AG20443 (cell line): ENCODE measurements at places on chromosomes 3 and 15.
A peak's percentile ranks its signal among the peaks of the same experiment; 100 is the strongest.

- DNase-seq: peak; percentile 64
Observed at GRCh38 chr3:128297401-128298138, 144.3 kb downstream of the EEFSEC start.

GRCh38 chr3:79418855-79419621 lies 348.8 kb downstream of the ROBO1 start:
- no peak for DNase-seq

GRCh38 chr3:145939431-145939830 lies 221.6 kb downstream of the PLOD2 start:
- DNase-seq: no peak

GRCh38 chr3:165225604-165226003 lies 29.4 kb upstream of the SLITRK3 start:
- no peak for DNase-seq

- DNase-seq: peak; percentile 21
Observed at GRCh38 chr3:69088063-69088462, 3.3 kb downstream of the ARL6IP5 start.

- peak; percentile 45 for DNase-seq
Observed at GRCh38 chr15:50358845-50359244, 3.8 kb upstream of the GABPB1 start.

GRCh38 chr3:170233530-170233929 lies 11.3 kb downstream of the PRKCI start:
- DNase-seq: peak; percentile 49

DNA sequence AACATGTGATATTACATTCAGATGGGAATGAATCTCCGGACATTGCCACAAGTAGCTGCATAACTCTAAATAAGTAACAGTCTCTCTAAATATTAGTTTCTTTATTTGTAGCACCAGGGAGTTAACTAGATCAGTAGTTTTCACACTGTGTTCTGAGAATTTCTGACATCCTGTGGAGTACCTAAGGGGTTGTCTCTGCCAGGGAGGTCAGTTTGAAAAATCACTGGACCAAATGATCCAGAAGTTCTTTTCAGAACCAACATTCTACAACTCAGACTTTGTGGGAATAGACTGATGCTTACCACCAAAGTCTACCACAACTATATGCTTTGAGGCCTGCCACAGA lies 9.0 kb upstream of the ILDR1 start:
- no peak for DNase-seq

GRCh38 chr15:22890296-22890695 lies 51.8 kb downstream of the NIPA2 start:
- DNase-seq: no peak

- DNase-seq: no peak
Observed at GRCh38 chr3:135452881-135453280, 512.6 kb upstream of the PPP2R3A start.

DNA sequence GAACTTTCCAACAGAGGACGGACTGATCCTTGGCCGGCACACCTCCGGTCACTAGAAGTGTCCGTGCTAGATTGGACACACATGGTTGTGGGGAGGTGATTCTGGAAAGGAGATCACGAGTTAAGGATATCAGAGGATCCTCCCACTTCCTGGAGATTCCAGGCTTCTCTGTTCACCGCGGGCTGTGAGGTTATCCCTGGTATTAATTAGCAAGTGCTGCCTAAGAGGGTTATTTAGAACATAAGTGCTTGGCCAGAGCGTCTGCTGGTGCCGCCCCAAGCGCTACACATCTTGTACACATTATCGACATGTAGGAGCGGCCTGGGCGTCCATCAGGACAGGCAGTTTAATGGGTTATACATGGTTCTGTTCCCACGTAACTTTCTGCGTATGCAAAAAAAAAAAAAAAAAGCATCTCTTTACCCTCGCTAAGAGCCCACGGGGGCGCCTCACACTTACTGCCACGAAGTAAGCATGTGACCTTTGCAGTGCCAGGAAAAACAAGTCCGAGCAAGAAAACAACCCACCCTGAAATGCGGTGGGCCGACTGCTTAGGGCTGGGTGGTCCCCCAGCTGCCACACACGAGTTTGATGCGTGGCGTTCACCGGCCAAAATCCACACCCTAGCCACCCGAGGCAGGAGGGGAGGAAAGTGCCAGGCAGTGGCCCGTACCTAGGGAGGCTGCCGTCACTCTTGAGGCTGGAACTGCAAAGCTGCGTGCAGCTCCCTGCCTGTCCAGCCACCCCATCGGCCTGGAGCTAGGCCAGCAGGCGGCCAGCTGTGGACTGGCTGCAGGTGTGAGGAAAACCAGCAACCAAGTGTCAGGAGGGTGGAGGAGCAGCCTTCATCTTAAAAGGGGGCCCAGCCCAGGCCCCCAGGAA lies 78.0 kb downstream of the CPN2 start:
- DNase-seq: peak; percentile 71

DNA sequence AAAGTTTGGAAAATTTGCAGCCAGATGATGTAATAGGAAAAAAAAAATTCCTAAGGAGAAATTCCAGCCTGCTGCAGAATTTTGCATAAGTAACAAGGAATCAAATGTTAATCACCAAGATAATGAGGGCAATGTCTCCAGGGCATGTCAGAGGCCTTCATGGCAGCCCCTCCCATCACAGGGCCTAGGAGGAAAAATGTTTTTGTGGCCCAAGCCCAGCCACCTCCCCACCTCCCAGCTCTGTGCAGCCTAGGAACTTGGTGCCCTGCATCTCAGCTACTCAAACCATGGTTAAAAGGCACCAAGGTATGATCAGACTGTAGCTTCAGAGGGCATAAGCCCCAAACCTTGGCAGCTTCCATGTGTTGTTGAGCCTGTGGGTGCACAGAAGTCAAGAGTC lies 704.7 kb upstream of the ROBO1 start:
- DNase-seq: no peak

- no peak for DNase-seq
Observed at GRCh38 chr15:58038426-58039078, 27.0 kb downstream of the ALDH1A2 start.

DNA sequence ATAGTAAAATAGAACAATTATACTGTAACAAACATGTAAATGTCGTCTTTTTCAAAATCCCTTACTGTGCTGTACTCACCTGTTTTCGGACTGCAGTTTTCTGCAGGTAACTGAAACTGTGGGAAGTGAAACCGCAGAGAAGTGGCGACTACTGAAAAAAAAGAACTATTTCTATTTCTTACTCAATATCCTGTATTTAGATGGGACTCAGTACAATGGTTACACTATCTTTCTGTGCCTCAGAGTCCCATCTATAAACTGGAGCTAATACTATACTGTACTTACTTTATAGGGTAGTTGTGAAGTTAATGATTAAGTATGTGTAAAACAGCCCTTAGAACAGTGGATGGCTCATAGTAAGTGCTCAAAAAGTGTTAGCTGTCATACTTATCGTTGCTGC lies 14.3 kb upstream of the P2RY12 start:
- no peak for DNase-seq

GRCh38 chr3:122305818-122306621 lies 19.0 kb upstream of the CSTA start:
- no peak for DNase-seq

DNA sequence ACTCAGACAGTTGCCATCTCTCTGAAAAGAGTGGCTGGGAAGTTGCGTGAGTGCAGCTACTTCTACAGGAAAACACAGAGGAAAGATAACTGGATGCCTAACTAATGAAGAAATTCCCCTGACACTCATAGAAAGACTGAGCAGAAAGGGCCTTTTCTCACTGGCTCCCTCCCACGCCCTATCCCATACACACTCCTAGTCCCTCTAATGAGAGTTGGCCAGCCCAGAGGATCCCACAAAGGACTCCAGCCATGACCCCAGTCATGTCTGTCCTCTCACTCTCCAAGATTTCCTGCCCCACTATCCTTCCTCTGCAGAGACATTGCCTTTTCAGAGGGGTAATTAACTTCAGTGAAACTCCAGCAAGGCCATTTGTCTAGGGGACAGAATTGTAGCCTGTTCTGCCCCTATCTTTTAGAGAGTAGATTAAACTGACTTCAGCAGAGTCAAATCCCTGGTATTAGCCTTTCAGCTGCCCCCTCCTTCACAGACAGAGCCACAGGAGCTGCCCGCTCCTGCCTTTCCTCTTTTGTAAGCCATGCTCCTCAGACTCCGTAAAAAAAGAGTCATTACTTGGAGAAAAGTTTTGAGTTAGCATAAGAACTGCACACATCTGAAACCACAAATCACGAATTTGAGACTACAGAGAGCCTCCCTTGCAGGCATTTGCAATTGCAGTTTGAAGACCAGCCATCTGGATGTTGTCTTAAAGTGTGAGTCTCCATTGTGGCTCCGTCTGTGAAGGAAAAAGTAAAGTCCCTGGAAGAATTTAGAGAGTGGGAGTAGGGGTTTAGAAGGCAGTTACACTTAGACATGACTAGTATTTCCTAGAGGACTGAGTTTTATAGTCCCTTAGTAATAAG lies 129.1 kb upstream of the SEMA6D start:
- peak; percentile 21 for DNase-seq

DNA sequence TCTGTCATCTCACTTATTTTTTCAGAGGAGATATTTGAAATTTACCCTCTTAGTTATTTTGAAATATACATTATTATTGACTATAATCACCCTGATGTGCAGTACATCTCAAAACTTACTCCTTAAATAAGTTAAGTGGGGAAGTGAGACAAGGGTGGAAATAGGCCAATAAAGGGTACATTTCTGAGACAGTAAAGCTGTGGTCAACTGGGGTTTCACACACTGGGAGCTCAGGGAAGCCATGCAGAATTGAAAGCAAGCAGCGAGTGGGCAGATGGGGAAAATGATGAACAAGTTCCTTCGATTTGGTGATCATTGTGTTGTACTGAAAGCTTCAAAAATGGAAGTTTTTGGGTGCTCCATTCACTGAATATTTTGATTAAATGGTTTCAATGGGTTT lies 21.6 kb upstream of the MOBP start:
- DNase-seq: no peak

GRCh38 chr3:33074217-33075067 lies 22.5 kb downstream of the GLB1 start:
- peak; percentile 88 for DNase-seq

DNA sequence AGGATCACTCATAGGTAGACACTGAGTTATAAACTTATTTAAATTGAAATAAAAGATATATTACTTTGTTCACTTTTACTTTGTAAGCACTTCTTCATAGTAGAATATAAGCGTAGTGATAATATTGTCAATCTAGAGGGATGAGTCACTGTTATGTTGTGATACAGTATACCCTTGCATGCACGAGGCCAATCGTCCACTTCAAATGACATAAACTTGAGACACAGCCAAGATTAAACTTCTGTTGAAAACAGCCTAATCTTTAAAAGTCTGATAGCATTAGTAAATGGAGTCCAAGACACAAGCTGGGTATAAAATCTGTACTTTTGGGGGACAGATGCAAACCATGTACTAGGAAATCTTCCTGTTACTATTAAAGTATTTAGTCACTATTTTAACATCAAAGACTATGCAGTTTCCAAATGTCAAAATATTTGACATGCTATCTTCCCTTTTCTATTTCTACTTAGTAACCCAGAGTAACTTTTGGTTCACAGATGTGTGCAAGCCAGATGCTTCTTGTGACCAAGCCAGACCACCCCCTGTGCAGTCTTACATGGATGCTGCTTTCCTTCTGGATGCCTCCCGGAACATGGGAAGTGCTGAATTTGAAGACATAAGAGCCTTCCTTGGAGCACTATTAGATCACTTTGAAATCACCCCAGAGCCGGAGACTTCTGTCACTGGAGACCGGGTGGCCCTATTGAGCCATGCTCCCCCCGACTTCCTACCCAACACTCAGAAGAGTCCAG lies 85.3 kb downstream of the PIK3R4 start:
- DNase-seq: no peak

- DNase-seq: no peak
Observed at GRCh38 chr3:149474250-149474817, at the start of gene TM4SF4. TM4SF4 (plus strand) TSS chr3:149474697; CDS start chr3:149474878, 181 bp downstream.

DNA sequence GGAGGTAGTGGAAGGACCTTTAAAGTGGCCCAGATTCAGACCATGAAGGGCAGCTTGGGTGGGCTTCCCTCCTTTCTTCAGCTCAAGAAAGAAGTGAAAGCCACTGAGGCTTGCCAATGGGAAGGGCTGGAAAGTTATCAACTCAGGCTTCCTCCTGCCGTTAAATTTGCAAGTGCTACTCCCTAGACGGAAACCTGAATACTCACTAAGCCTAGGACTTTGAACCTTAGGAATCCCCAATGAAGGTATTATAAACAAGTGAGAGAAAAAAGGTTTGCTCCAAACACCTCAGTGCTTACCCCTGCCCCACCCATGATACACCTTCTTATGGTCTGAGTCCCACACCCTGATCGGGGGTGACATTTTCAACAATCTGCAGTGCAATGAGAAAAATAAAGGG lies 396.4 kb downstream of the SHQ1 start:
- no peak for DNase-seq

GRCh38 chr15:57849317-57849716 lies 142.8 kb downstream of the POLR2M start:
- DNase-seq: no peak

GRCh38 chr15:50232791-50233190 lies 32.7 kb downstream of the HDC start:
- no peak for DNase-seq

GRCh38 chr3:37025561-37026335 lies 32.4 kb downstream of the MLH1 start:
- no peak for DNase-seq

DNA sequence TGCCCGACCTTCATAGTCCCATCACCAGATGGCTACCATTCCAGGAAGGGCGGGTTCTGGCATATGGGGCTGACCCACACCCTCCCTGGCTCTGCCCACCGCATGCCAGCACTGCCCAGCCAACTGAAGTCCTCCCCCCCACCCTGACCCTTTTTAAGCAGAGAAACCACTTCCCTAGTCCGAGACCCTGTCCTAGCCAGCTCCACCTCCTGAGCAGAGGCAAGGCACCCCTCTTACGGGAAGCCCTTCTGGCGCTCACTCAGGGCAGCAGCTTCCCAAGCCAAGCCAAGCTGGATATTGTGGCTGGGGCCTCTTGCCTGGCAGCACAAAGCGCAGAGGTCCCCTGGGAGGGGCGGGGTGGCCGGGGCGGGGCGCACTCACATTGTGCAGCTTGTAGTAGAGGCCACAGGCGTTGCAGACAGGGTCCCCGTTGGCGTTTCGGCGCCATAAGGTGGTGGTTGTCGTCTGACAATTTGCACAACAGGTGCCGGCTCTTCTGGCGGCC lies 11.5 kb downstream of the GATA2 start:
- no peak for DNase-seq

DNA sequence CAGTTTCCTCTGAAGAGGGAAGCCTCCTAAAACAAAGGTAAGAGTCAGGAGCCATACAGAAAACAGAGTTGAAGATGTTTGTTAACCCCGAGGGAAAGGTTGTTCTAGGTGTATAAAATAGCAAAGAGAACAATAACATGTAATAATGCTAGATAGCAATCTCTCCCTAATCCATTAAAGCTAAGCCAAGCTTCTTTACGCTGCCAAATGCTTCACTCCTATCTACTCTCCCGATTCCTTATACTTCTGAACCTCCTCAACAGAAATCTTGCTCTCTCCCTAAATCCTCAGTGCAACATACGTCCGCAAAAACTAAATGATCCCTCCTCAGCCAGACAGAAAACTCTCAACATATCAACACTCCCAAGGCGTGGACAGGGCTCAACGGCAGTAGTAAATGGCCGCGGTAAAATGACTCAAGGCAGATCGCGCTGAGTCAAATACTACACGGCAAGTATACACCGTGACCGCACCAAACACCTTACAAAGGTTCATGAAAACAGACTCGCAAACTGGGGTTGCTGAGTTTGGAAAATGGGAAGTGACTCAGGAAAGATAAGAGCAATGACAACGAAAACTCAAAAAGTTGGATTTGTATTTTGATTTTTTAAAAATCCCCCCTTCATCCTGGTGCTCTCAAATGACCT lies 682 bp downstream of the CLDND1 start:
- peak; percentile 60 for DNase-seq
